ENCODE measurements at places on chromosomes 3 and 15.
A peak's percentile ranks its signal among the peaks of the same experiment; 100 is the strongest.

- DNase-seq, result peak; percentile 74
Observed at GRCh38 chr3:81823882-81824395, 62.5 kb upstream of the GBE1 start.

GRCh38 chr3:185767002-185767688 lies 57.7 kb downstream of the IGF2BP2 start:
- peak; percentile 36 for DNase-seq

GRCh38 chr3:119700269-119700919 lies 2.4 kb upstream of the CFAP91 start:
- peak; percentile 93 for DNase-seq

DNA sequence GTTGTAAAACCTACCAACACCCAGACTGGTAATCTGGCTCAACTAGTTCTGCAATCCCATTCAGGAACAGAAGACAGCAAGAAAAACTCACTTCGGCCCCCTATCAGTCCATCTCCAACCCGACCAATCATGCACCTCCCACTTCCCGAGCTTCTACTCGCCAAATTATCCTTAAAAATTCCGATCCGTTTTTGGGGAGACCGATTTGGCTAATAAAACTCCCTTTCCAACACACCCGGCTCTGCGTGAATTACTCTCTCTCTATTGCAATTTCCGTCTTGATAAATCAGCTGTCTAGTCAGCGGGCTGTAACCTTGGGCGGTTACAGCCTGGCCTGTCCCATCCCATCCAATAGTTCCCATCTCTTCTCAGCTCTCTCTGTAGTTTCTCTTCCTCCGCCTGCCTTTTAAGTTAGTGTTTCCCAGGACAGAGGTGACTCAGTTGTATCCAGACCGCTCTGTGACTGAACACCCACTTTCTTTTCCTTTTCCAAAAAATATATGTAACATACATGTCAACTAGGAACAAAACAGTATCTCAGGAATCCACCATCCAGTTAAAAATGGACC lies 780 bp upstream of the ACAD9 start:
- DNase-seq, result peak; percentile 88

GRCh38 chr3:135125171-135125801 lies 330.2 kb downstream of the EPHB1 start:
- peak; percentile 16 for DNase-seq

DNA sequence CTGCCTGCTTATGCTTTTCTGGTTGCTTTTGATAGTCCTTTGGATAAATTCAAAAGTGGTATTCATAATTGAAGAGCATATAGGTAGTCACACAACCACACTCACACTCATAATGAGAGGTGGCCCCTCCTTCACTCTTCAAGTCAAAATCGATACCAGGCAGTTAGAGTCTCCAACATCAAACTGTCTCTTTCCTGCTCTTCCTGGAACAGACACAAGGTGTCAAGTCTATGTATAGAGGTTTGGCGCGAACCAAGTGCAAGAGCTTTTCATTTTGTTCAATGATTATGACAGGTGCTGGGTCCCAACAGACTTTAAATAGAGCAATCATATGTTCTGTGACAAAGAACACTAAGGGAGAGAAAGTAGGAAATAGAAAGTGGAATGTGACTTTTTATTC lies 29.9 kb upstream of the RGMA start:
- DNase-seq, result no peak

GRCh38 chr3:66182246-66182645 lies 38.6 kb upstream of the SLC25A26 start:
- no peak for DNase-seq

- DNase-seq, result peak; percentile 97
Observed at GRCh38 chr15:90660195-90660998, 56.7 kb upstream of the BLM start.

- no peak for DNase-seq
Observed at GRCh38 chr3:23573827-23574226, 231.9 kb upstream of the UBE2E1 start.

DNA sequence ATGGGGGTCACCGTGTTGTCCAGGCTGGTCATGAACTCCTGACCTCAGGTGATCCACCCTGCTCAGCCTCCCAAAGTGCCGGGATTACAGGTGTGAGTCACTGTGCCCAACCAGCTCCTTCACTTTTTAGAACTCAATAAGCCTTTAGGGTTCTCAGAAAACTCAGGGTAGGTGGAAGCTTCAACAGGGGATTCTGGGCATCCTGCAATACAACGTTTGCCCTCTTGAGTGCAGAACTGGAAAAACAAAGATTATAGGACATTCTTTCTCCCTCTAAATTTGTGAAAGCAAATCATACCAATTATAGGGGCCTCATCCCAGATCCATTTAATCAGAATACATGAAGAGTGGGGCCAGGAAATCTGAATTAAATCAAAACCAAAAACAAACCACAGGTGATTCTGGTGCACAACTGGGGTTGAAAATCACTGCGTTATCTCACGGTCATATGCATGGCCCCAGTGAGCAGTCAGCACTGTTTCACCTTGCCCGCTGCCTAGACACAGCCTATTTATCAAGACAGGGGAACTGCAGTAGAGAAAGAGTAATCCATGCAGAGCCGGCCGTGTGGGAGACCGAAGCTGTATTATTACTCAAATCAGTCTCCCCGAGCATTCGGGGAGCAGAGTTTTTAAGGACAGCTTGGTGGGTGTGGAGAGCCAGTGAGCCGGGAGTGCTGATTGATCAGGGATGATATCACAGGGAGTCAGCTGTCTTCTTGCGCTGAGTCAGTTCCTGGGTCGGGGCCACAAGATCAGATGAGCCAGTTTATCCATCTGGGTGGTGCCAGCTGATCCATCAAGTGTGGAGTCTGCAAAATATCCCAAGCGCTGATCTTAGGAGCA lies 58.4 kb downstream of the TMEM44 start:
- DNase-seq, result peak; percentile 81

GRCh38 chr3:11539677-11540076 lies 104.0 kb downstream of the VGLL4 start:
- DNase-seq, result no peak

GRCh38 chr3:160126761-160127160 lies 98.5 kb upstream of the C3orf80 start:
- no peak for DNase-seq

- DNase-seq, result no peak
Observed at GRCh38 chr3:126858401-126858800, 124.5 kb upstream of the PLXNA1 start.

- DNase-seq, result no peak
Observed at GRCh38 chr15:81398910-81399551, 25.0 kb upstream of the TMC3 start.

DNA sequence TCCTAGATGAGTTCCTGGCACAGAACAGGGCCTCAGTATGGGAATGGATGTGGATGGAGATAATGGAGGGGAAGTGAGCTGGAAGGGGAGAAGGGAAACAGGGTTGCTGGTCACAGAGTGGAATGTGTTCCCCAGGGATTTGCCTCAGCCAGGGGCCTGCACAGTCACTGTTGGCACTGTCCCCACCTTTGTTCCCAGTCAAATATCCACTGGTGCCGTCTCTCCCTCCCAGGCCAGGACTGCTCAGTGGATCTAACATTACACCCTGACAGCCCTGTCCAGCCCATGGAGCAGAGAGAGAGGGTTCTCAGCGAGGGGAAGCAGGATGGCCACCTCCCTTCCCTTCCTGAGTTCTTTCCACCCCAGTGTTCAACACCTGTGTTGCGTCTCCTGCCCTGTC lies 1.5 kb upstream of the PPP1R2 start:
- no peak for DNase-seq

DNA sequence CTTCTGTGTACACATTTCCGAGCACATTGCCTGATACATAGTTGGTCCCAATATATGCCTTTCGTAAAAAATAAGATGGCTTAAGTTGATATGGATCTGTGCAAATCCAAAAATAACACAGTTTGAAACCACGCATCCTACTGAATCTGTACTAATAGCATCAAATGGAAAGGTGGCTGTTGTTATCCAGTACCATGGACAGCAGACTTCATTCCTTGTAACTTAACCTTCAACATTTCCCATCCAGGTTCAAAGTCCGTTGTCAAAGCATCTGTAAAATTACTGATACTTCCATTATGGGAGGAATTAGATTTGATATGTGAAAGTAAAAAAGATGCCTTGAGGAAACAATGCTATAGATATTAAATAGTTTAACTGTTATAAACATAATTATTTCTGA lies 65.5 kb upstream of the C3orf49 start:
- peak; percentile 3 for DNase-seq

All from suppressor macrophage (primary cell).